ENCODE measurements at places on chromosomes 6 and 20.

DNA sequence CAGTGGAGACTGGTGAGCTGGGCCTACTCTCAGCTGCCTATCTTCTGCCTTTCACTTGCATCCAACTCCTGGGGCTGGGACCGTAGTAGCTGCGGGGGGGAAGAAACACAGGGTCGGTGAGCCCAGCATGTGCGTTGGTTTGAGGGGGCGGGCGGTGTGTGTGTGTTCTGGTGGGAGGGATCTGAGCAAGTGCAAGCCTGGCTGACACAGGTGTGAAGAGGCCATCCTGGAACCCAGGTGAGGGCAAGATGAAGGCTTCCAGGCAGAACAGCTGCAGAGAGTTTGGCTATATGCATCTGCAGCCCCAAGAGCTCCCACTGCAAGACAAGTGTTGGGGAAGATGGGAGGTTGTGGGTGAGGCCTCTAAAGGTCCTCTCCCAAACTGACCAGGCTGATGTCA, 30.6 kb downstream of the MOCS1 start:
- no peak for DNase-seq

GRCh38 chr6:36336779-36337241, at the start of gene BNIP5:
TSS of gene BNIP5 (minus strand) at chr6:36336888. CDS start at chr6:36330690, 6,198 bp downstream.
- DNase-seq = peak; percentile 32

DNA sequence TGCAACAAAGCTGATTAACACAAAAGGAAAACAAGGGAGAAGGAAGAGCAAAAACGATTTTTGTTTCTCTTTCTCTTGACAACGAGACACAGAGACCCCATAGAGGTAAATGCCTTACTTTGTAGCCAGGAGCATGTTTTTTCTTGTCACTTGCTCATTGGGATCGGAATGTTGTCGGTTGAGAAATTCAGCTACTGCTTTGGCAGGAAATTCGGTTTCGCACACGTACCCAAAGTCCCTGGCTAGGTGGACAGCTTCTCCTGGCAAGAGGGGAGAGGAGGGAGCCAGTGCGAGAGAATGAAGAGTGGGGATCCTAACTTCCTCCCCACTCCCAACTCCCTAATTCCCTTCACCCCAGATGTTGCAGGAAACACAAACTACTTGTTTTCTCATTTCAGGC, 14.5 kb downstream of the TFAP2A start:
- DNase-seq = peak; percentile 45

GRCh38 chr6:158718461-158719046, 68.7 kb downstream of the SYTL3 start:
- peak; percentile 46 for DNase-seq

DNA sequence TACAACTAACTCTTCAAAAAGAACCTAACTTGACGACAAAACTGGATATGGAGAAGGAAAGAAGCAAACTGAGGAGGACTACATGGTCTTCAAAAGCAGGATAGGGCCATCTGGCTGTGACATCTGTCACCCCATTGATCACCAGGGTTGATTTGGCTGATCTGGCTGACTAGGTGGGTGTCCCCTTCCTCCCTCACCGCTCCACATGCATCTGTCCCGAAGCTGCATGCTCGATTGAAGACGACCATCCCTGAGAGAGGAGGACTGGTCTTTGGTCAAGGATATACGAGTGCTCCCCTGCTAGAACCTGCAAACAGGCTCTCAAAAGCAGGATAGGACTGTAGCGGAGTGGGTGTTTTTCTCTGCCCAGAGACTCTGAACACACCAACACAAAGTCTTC, 21.7 kb downstream of the CPNE1 start:
- no peak for DNase-seq

DNA sequence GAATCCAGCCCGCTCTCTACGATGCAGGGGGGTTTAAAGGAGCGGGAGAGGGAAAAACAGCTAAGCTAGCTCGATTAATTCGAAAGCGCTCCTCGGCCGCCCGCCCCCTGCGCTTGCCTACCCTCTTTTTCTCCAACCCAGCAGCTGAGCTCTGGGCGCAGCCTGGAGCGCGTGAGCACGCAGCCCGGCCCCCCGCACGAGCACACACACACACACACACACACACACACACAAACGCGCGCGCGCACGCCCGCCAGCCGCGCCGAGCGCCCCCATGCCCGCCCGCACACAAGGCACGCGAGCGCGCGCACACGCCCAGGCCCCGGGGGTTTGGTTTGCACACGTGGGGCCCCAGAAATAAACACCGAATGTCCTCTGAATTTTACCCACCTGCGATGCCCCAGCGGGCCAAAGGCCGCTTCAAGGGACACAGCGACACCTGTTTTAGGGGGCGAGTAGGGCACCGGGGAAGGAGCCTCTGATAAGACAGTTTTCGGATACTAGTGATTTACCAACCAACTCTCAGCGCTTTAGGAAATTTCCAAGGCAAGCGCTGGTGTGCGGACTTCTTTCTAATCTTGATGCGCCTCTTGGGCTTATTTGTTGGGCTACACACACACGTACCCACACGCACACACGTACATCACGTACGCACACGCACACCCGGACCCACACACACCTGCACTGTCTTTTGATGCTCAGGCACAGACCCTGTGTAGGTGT, 802 bp upstream of the NRN1 start:
- DNase-seq = no peak

DNA sequence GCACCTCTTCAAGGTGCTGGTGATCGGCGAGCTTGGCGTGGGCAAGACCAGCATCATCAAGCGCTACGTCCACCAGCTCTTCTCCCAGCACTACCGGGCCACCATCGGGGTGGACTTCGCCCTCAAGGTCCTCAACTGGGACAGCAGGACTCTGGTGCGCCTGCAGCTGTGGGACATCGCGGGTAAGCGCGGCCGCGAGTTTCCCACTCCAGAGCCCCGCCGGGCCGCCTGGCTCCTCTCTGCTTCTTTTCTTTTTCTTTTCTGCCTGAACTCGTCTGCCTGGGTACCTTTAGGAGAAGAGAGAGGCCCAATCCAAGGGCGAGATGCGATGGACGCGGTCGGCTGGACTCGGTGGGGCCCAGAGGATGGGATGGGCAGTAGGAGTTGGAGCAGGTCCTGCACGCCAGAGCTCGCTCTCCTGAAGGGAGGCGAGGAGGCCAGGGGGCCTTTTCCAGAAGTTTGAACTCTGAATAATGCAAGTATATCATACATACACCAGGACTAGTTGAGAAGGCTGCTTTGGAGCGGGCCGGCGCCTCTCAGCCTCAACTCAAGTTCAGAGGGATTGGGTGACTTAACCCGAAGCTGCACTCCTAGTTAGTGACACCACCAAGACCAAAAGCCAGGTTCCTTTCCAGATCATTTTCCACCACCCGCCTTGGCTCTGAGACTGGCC, 445 bp downstream of the RAB32 start:
- peak; percentile 62 for DNase-seq

GRCh38 chr6:74357321-74357720, 661.3 kb downstream of the CD109 start:
- no peak for DNase-seq

DNA sequence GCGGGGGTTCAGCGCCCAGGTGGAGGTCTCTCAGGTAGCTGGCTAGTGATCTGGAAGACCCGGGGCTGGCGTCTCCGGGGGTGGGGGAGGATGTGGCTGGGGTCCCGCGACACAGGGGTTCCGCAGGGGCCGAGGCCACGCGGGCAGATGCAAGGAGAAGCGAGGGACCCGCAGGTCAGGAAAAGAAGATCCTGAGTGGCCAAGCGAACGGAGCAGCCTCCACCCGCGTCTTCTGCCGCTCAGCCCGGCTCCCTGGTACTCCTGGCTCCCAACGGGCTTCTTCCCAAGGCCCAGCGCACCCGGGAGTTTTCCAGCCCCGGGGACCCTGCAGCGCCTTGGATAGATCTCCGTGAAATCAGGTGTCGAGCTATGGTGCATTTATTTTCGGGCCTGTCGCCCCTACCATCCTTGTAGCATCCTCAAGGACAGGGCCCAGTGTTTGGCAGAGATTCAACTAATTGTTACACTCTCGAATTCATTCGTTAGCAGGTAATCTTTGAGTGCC, 682 bp upstream of the CHD6 start:
- DNase-seq = peak; percentile 23

GRCh38 chr6:25257686-25258348, 21.4 kb upstream of the CARMIL1 start:
- DNase-seq = no peak

GRCh38 chr20:8244637-8245036, 112.6 kb downstream of the PLCB1 start:
- DNase-seq = no peak

- DNase-seq = no peak
These were observed 154.3 kb upstream of the SNX9 start for GRCh38 chr6:157668713-157669112.

DNA sequence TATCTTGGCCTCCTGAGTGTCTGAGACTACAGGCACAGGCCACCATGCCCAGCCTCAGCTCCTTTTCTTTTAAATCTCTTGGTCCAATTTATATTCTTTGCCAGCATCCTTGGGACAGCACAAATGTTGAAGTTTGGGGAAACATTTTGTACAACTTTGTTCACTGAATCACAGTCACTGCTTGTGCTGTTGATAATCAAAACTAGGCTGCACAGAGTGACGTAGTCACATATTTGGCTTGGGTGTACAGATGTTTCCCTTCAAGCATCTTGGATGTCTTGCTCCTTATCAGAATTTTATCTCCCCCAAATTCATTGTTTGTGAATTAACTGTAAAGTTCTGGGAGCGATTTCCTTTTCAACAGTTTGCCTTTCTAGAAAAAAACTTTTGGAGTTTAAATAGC, 17.9 kb downstream of the CARMIL1 start:
- DNase-seq = no peak

DNA sequence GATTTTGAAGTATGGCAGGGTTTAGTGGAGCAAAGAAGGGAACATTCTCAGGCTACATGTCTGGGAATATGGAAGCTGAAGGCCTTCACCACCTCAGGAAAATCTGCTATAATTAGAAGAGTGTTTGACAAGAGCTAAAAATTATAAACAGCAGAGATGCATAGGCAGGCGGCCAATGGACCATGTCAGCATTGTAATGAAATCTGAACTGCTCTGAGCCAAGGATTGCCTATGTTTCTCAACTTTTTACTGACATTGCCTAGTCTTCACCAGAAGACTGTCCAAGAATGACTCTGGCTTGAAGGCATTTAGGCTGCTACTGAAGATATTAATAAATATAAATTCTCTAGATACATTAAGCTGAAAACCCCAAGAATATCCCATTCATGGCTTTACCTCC, 84.1 kb downstream of the C6orf52 start:
- DNase-seq = no peak

GRCh38 chr6:51625566-51625965, 461.8 kb downstream of the PKHD1 start:
- no peak for DNase-seq

- DNase-seq = no peak
These were observed 139.7 kb downstream of the SOBP start for GRCh38 chr6:107629548-107630129.

DNA sequence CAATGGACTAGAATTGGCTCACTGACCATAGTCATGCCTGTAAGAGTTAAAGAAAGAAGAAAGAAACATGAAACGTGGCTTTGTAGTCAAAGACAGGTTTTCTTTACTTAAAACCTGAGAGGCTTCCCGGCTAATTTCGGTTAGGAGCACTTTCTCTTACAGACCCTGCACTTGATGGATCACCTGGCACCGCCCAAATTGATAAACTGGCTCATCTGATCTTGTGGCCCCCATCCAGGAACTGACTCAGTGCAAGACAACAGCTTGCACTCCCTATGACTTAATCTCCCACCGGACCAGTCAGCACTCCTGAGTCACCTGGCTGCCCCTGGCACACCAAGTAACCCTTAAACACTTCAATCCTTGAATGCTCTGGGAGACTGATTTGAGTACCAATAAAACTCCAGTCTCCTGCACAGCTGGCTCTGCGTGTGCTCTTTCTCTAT, 12.3 kb downstream of the TMEM14B start:
- DNase-seq = peak; percentile 97

DNA sequence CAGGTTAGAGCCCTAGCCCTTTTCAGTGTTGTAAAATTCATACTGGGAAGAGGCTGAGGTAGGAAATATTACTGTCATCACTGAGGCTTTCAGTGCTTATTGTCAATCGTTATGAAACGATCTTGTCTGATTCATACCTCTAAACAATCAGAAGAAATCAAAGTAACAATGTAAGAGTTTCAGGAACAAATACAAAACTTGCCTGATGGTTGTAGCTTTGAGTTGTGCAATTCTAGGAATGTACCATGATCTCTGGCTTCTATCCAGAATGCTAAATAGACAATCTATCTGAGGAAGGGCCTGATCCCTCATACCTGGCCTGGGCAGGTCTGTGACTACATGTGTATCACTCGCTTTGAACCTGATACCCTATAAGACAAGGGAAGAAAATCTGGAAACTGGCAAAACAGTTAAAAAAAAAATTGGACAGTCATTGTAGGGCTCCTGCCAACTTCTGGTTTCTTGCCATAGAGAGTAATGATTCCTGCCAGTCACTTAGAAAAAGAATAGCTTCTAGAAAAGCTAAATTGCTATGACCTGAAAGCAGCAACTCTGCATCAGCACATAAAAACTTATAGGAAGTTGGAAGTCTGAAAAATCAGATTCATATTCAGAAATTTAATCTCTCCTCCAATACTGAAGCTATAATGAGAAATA, 234.7 kb downstream of the BTBD9 start:
- DNase-seq = peak; percentile 61

- no peak for DNase-seq
These were observed 71.9 kb downstream of the OPN5 start for GRCh38 chr6:47853766-47854165.

Measured in kidney tubule cell (primary cell).